ENCODE measurements at places on chromosomes 1 and 21.
A peak's percentile ranks its signal among the peaks of the same experiment; 100 is the strongest.

GRCh38 chr1:29362764-29363163 lies 126.4 kb downstream of the PTPRU start:
- no peak for DNase-seq

GRCh38 chr1:51070640-51071039 lies 31.4 kb upstream of the C1orf185 start:
- DNase-seq, result no peak

DNA sequence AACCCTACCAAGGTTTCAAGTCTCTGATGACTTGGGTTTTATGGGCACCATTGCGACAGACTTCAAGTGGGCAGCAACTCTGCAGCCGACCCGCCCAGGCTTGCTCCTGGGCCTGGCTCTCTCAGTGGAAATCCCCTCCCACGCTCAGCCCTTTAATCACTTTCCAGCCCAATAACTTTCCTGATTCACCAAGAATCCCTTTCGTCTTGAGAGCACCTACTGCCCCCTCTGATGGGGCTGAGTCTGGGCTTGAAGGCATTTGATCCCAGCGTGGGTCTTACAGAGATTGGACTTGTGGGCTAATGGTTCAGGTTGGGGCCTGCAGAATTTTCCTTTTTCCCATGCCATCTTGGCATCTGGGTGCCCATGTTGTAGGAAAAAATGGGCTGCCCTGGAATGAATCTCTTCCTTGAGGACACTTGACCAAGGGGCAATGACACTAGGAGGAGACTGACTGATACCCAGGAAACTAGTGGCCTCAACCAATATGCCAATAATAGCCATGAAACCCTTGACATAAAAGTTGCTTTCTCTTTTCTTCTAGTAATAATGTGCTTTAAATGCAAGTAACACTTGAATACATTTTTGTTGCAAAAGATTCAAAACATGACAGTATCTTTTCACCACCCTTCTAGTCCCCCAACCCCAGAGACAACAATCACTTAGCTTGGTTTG lies 7.8 kb upstream of the PHLDA3 start:
- DNase-seq, result peak; percentile 62

- DNase-seq, result no peak
Observed at GRCh38 chr1:94071976-94072375, 49.0 kb downstream of the ABCA4 start.

GRCh38 chr21:39851002-39851618 lies 16.1 kb upstream of the PCP4 start:
- no peak for DNase-seq

GRCh38 chr1:53739109-53739681 lies at the start of gene GLIS1:
Gene GLIS1, minus strand, starts transcription at chr1:53739164. Its CDS starts 1,100 bp downstream, at chr1:53738064.
- peak; percentile 87 for DNase-seq

- no peak for DNase-seq
Observed at GRCh38 chr21:39503123-39503762, 51.5 kb downstream of the SH3BGR start.

DNA sequence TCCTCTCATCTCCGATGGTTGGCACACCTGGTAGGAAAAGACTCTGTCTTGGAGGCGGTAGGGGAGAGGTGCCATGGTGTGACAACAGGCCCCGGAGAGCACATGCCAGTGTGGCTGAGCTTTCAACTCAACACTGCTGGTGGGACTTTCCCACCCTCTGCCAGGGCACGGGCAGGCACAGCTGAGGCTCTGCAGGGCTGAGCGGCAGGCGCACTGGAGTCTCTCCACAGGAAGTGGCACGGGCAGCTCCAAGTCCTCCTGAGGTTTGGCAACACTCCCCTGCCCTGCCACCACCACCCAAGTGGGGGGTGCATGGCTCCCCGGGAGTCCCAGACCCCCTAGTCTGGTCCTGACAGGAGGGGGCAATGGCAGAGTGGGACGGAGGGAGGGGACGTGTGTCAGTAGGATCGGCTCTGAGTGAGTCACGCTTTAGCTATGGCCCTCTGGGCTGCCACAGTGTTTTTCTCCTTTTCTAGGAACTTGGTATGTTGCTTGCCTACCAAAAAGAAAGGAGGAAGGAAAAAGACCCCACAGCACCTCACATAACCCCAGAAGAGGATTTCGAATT lies 27.3 kb upstream of the EVA1B start:
- no peak for DNase-seq

DNA sequence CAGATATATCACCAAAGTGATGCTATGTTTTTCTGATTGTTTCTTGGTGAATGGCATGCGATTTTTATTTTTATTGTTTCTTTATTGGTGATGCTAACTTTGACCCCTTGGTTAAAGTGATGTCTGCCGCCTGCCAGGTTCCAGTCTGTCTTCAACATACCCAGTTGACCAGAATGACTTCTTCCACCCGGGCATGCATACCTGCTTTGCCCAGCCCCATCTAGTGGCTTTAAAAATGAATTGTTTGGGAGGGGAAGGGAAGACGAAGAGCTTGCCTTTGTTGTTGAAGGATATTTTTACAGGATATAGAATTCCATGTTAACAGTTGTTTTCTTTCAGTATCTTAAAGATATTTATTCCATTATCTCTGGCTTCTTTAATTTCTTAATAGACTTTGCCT lies 65.1 kb downstream of the ATG4C start:
- no peak for DNase-seq

- no peak for DNase-seq
Observed at GRCh38 chr1:161182214-161182613, 4.9 kb upstream of the B4GALT3 start.

GRCh38 chr1:27366411-27367159 lies at the start of gene MAP3K6:
Gene MAP3K6, minus strand, starts transcription at chr1:27366961. Its CDS starts 364 bp downstream, at chr1:27366597.
- peak; percentile 89 for DNase-seq

- DNase-seq, result no peak
Observed at GRCh38 chr1:238722812-238723211, 663.6 kb upstream of the CHRM3 start.

DNA sequence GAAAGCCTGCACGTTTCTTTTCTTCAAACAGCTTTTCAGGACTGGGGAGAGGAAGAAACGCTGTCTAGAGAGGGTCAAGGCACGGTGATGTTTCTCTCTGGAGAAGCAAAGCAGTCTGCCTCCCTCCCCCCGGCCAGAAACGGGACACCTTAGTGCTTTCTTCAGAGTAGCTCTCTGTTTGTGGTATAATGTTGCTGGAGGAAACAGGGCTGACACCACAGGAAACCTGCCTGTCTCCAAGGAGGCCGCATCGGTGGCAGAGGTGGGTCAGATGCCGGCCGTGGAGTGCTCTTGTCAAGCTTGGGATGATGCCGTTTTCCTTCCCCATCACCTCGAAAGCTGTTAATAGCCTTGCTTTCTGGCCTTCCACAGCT lies 139.4 kb downstream of the DHRS3 start:
- peak; percentile 44 for DNase-seq

GRCh38 chr1:190323530-190323929 lies 154.1 kb downstream of the BRINP3 start:
- no peak for DNase-seq

DNA sequence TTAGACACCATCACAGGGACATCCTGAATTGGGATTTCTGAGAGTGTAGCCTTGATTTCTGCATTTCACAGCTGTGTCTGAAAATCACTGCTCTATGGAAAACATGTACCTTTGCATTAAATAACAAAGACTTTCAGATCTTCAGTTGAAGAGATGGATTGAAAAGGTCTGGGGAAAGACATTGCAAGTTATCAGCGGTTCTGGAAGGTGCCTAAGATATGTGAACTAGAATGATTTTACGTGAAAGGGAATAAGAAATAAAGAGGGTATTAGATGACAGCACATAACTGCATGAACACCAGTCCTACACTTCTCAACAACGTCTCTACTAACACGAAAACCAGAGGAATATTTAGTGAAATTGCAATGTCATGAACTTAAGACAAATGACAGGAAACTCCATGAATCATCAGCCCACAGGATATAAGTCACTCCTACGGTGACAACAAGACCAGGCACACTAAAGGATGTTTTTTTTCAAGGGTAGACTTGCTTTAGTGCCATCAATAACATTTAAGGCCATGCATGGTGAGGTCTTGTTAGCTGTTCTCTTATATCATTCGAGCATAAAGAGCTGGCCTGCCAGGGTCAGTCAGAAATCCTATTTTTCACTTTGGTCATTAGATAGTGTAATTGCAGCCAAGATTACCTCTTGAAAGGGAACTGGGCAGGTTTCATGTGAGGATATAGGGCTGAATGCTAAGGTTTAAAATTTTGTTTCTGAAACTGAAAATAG lies 283.1 kb downstream of the GRIK1 start:
- DNase-seq, result no peak

- peak; percentile 30 for DNase-seq
Observed at GRCh38 chr1:159214149-159214760, 9.6 kb downstream of the ACKR1 start.

DNA sequence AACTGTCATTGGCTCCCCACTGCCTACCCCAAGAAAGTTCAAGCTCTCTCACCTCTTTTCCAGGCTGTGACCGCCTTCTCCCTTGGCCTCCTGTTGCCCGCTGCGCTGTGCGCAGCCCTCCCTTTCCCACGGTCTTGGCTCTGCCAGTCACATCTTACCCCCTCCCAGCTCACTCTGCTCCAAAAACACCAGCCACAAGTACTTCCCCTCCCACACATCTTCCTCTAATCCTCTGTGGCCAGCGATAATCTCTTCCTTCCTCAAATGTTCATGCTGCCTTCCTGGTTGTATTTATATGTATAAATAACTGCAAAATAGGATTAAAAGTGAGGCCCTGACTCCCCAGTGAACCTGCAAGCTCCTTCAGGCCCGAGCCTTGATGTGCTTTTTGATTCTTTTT lies 81.8 kb downstream of the AJAP1 start:
- DNase-seq, result no peak

- DNase-seq, result no peak
Observed at GRCh38 chr1:88399690-88400089, 284.4 kb upstream of the PKN2 start.

DNA sequence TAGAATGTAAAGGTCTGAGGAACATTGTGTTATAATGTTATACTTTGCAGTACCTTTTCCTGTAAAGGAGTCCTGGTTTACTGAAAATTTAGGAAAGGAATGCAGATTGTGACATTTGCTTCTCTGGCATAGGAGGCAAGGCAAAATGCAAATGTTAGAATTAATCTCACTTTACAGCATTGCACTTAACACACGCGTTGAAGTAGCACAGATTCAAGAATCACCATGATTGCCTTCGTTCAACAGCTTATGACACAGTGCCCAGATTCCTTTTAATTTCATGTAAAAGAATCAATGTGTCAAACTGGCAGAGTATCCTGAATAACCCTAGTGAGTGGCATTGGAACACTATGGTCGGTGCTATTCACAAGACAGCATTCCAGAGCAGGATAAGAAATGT lies 47.4 kb downstream of the RGS7 start:
- no peak for DNase-seq

DNA sequence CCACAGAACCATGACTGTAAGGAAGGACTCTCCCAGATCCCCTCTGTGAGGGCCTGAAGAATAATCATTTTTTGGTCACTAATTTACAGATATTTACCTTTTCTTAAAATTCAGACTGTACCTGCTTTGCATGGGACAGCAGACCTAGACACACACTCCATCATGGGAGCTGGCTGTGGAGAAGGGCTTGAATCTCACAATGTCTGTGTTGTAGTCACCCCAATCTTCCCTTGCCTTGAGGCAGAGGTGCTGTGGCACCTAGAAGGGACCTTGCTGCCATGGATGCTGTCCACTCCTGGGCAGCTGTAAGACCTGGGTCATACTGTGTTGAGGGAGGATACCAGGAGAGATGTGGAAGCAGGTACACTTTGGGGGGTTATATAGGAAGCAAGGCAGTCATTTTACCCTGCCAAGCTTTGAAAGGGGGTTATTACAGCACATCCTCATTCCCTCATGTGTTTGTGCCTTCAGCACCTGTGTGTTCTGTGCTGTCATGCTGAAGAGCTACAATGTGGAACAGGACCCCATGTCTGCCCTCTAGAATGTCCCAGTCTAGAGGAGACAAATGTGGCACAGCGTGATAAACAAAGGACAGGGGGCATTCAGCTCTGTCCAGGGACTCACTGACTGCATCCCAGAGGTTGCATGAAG lies 27.1 kb downstream of the TRAF5 start:
- DNase-seq, result no peak

DNA sequence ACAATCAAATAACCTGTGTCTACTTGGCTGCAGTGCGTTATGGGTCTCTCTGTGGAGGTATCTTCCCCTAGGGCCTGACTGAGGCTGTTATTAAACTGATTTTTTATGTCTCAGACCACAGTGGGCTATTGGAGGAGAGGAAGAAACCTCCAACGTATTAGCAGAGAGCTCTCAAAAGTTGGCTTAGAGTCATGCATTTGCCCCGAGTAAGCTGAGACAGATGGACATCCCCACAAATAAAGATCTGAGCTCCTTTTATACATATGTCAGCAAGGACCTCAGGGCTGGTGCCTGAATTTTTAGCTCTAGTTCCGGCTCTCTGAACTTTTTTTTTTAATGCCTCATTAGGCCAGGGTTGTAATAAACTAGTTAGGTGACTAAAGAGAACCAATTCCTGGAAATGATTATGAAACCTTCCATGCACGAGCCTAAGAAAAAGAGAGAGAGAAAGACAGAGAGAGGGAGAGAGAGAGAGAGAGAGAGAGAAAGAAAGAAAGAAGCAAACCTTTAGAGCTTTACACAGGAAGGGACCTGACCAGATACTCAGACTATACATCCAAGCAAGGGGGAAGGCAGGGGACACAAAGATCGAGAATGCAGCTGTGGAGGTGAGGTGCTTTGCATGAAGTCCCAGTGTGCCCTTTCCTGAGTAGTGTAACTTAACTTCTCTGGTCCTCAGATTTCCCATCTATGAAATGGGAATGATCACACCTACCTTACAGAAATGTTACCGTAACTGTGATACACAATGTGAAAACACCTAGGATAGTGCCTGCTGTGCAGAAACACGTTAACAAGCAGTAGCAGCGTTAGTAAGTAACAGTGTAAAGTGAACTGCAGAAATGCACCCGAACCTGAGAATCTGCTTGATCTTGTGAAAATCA lies 8.4 kb upstream of the PIGR start:
- DNase-seq, result no peak

DNA sequence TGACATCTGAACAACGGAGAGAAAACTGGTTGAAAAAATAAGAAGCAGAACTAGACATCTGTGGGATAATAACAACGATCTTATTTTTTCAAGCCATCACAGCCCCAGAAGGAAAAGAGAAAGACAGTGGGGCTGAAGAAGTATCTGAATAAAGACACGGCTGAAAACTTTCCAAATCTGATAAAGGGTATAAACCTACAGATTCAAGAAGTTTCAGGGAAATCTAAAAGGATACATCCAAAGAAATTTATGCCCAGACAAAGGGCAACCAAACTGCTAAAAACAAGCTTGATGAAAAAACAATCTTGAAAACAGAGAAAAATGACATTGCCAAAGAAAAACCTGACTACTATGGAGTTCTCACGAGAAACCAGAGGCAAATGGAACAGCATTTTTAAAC lies 40.4 kb downstream of the TARBP1 start:
- no peak for DNase-seq

- no peak for DNase-seq
Observed at GRCh38 chr21:26032263-26032662, 138.3 kb downstream of the APP start.

Data from uterus (tissue), 4 donors.